Right ventricle myocardium inferior (tissue), 1 donor: ENCODE measurements at places on chromosomes 1 and 21. TPM values are rescaled to one million over a fixed set of nuclear protein-coding genes. Genes with fewer than 3 reads are reported as not detected.

DNA sequence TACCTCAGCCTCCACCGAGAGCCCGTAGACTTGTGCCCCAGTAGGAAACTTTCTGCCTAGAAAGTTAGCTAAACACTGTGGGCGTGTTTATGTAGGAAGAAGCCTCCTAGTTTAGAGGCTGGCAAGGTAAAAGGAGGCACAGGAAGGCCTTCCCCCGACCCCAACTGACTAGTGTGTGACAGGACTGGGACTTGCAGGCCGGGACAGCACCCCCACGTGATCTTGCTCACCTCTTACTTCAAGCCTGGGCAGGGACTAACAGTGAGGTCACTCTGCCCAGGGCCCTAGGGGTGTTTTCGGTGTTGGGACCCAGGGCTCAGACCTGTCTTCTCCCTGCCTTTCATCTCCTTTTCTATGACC is 392 bp upstream of the TAGLN2 start:
- no peak for DNase-seq

DNA sequence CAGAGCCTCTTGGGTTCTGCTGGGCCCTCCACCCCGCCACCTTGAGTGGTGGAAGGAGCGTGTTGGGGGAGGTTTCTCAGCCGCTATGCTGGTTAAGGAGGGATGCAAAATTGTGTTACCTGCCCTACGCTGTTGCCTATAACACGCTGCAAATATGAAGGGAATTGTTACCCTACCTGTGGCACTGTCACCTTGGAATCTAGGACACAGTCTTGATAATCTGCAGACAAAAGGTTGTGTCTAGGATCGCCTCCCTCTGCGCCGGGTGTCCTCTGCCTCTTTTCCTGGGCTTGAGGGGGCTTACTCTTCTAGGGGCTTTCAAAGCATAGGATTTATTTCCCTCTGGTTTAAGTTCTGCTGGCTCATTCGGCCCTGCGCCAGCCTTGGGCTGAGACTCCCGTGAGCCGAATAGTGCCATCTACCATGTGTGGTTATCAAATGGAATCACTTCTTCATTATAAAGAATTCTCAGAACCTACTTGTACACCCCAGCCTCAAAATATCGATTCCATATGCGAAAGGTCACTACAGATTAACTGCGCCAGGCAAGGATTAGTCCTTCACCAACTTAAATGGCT is 697 bp downstream of the SLC22A15 start:
- DNase-seq = no peak

DNA sequence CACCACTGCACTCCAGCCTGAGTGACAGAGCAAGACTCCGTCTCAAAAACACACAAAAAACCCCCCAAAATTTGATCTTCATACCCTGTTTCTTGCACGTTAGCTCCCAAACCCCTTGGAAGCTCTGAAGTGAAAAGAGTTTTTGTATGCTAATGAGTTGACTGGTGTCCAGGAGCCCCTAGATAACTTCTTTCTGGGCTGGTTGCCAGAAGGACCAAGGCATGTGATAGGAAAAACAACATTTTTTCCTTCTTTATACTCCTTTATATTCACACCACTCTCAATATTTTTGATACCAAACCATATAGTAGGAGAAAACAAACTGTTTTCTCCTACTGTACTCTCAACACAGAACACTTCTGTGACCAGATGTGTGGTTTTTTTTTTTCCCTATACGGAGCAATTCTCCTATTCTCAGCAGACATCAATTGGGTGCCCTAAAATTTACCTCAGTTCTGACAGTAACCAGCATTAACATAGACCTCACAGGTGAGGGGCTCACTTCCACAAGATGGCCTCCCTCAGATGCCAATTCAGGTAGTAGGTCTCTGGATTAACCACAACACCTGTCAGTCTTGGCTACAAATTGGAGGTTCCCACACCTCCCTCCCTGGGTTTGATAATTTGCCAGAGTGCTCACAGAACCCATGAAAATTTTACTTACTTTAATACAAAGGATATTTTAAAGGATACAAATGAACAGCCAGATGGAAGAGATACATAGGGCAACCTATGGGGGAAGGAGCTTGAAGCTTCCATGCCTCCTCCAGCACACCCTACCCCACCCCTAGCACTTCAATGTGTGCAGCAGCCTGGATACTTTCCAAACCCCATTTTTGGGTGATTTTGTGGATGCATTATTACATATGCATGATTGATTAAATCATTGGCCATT is 25.6 kb downstream of the ZYG11B start:
- no peak for DNase-seq

DNA sequence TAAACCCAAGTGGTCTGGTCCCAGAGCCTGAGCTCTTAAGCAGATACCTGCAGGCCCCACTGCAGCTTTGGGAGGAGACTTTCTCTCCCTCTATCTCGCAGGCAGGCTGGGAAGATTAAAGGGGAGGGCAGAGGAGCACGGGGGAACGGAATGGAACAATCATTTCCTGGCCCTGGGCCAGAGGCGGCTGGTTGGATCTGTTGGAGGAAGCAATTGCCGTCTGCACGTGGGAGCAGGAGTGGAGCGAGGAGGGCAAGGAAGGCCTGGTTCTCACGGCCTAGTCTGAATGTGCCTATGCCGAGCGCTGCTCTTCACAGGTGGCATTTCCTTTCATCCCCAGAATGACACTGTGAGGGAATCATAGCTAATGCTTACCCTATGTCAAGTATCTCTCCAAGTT is 23.7 kb downstream of the NKAIN1 start:
- no peak for DNase-seq

NR1I3 gene
- total RNA-seq = not detected
